NCI-H460 (cell line): ENCODE measurements at places on chromosomes 16 and 17. TPM values are rescaled to one million over a fixed set of nuclear protein-coding genes. Genes with fewer than 3 reads are reported as not detected.

DNA sequence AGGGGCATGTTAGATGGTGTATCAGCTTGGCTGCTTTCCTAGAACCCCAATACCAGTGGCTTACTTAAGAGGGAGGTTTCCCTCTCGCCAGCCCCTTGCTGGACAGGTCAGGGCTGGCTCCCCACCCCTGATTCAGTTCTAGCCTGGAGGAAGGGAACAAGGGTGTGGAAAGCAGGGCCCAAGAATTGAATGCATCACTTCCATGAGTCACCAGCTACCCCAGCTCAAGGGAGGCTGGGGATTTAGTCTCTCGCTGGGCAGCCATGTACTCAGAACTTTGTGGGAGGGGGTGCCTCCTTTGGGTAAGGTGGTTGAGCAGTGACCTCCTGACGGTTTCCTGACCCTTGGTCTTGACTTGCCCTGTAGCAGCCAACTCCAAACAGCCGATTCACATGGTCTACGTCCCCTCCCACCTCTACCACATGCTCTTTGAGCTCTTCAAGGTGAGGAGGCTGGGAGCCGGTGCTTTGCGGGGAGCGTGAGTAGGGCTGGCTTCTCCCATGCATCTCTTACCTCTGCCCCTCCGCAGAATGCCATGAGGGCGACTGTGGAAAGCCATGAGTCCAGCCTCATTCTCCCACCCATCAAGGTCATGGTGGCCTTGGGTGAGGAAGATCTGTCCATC is 12.8 kb downstream of the PDK2 start:
- no peak for DNase-seq

DNA sequence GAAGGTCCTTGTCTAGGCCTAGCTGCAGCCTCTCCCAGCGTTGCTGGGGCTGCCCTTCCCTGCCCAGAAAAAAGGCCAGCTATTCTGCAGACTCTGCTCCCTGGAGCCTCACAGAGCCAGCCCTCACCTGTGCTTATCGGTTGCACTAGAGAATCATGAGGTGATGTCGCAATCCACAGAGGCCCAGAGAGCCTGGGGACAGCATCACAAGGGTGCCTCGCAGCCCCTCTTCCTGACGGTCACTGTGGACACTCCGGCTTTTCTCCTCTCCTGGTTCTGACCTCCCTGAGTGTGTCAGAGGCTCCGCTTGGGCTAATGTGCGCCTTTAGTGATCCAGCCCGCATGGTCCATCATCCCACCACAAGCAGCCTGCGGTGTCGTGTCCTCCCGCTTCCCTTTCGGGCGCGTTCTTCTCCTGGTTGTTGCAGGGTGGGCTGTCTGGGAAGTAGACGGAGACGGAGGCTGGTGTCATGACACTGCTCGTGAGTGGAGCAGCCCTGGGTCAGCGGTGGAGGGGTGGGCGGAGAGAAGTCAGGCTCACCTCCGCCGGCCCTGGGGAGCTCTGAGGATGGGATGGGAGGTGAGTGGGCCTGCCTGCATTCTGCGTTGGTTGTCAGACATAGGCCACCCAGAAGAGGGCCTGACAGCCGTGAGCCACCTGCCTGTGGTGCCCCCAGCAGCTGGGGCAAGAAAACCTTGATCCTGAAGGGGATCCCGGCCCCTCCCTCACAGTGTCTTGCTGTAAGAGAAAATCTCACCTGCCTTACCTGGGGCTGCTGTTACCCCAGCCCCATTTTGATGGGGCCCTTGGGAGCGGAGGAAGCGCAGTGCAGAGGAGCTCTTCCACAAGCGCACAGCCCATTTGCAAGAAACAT is 165.9 kb upstream of the CHMP6 start:
- no peak for DNase-seq

Gene PITPNM3
- total RNA-seq = 0.84 and 1.0 TPM in 2 replicates

Gene ODAD4
- 0.46 and 1.3 TPM in 2 replicates for total RNA-seq

Gene CDRT15
- not detected in 2 replicates for total RNA-seq

Gene TSPAN10
- 0.42 and 0.49 TPM in 2 replicates for total RNA-seq

Gene MRPL10
- 70.5 and 72.8 TPM in 2 replicates for total RNA-seq
